ENCODE measurements at places on chromosomes 7 and 10. TPM values are rescaled to one million over a fixed set of nuclear protein-coding genes. Genes with fewer than 3 reads are reported as not detected.

The PDK4 gene
- total RNA-seq = not detected

DNA sequence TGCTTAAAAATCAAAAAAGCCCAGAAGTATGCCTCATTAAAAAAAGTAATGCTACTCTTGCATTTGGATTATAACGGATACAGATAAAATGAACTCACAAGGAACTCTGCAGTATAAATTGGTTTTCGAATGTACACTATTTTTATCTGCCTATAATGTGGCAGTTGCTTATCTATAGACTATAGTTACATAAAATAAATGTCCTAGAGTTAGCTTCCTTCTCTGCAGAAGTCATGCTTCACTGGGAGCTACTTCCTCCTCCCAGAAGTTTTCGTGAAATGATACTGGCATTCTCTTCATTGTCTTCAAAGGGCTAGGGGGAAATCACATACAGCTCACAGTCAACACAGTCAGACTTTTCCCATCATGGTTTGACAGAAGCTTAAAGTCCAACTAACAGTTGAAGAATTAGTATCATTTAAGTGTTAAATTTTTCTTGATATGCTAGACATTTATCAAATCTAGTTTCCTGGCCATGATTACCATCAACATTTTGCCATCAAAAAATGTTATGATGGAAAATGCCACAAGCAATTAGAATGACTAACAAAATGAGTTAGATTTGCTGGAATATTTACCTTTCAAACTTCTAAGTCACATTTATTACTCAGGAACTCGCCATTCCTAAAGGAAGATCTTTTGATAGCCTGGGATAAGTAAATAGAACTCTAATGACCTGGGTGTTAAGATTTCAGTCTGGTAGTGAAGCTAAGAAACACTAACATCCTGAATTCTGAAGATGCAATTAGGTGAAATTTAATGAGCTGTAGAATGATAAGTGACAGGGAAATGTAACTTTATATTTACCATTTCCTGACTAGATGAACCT lies 87.3 kb upstream of the TRIL start:
- H3K4me1 ChIP-seq = no peaks in the 10 kb centered on the region
- H3K4me3 ChIP-seq = no peak overlapping the region
- no peak overlapping the region for H3K27ac ChIP-seq
- DNase-seq = no peak

DNA sequence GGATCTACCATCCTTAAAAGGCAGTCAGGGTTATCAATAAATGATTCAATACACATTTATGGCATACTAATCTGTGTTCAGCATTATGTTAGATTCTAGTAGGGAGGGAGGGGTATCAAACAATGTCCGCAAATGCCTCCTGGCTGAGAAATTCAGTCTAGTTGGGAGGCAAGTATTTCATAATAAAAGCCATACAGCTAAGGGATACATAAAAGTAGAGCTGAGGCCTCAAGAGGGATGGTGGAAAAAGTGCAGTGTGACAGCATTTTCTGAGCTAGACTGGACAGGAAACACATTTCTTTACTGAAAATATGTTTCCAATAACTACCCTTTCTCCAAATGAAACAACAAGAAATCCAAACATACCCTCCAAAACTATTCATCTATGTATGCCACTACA lies 152.8 kb upstream of the LRRN3 start:
- no peak for DNase-seq
- H3K36me3 ChIP-seq = peaks cover 15% of the 10 kb centered on the region
- peaks cover 3% of the 10 kb centered on the region for H3K27me3 ChIP-seq
- no peak overlapping the region for H3K4me3 ChIP-seq

DNA sequence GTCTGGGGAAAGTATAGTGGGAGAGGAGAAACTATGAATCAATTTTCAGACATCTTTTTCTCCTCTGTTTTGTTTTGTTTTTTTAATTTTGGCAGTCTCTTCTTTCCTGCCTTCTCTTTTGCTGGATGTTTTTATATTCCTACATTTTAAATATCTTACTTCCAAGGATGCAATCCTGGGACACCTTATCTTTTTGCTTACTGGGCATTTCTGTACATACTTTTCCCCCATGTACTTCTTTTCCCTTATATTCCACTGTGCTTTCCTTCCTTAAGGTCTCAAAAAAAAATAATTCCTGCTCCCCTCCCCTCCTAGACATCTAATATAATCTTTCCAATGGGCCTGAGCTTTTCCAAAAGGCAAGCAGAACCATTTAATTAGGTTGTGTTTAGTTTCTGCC lies 701.1 kb downstream of the NRG3 start:
- no peaks in the 10 kb centered on the region for H3K36me3 ChIP-seq
- H3K4me3 ChIP-seq = no peak overlapping the region
- H3K27ac ChIP-seq = no peak overlapping the region
- H3K27me3 ChIP-seq = no peaks in the 10 kb centered on the region
- no peaks in the 10 kb centered on the region for H3K4me1 ChIP-seq

DNA sequence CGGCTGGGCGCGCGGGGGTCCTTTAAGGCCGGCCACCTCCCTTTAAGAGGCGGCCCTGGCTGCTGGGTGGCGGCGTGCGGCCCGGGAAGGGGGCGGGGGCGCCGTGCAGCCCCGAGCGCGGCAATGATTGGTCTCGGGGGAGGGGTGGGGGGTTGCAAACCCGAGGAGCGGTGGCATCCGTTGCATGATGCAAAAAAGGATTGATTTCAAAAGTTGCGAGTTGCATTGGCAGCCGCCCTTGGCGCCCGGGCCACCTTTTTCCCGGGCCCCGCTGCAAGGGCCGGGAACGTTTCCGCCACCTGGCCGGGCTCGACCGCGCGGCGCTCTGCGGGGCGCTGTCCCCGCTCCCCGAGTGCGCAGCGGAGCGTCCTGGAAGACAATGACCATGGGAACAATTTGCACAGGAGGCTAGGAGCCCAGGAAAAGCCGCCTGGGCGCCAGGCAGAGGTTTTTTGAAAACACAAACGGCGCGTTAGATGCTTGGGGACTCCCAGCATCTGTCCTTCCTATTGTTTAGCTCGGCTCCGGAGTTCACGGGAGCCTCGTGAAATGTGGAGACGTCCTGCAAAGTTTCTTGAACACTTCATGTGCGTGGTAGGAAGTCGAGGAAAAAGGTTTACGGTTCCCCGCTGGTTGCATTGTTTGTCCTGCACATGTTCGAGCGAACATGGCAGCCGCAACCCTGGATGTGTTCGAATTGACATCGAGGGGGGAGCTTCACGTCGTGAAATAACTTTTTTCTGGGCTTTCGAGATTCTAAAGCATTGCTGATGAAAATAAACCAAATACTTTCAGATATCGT lies at the start of gene SEPHS1:
Gene SEPHS1, minus strand, starts transcription at position 78 of the 802 bp plus-strand sequence. CDS start 3,343 bp downstream, outside the sequence.
- peak within 1 kb of the TSS; percentile 95 for H3K27ac ChIP-seq
- peak; percentile 94 for DNase-seq
- no peaks in the 10 kb centered on the region for H3K27me3 ChIP-seq
- peak within 1 kb of the TSS; percentile 87 for H3K4me3 ChIP-seq
- H3K36me3 ChIP-seq = peaks cover 13% of the 10 kb centered on the region

The SPDYE5 gene
- not detected for total RNA-seq

The GRID1 gene
- total RNA-seq = not detected

The PPP1R17 gene
- total RNA-seq = not detected

DNA sequence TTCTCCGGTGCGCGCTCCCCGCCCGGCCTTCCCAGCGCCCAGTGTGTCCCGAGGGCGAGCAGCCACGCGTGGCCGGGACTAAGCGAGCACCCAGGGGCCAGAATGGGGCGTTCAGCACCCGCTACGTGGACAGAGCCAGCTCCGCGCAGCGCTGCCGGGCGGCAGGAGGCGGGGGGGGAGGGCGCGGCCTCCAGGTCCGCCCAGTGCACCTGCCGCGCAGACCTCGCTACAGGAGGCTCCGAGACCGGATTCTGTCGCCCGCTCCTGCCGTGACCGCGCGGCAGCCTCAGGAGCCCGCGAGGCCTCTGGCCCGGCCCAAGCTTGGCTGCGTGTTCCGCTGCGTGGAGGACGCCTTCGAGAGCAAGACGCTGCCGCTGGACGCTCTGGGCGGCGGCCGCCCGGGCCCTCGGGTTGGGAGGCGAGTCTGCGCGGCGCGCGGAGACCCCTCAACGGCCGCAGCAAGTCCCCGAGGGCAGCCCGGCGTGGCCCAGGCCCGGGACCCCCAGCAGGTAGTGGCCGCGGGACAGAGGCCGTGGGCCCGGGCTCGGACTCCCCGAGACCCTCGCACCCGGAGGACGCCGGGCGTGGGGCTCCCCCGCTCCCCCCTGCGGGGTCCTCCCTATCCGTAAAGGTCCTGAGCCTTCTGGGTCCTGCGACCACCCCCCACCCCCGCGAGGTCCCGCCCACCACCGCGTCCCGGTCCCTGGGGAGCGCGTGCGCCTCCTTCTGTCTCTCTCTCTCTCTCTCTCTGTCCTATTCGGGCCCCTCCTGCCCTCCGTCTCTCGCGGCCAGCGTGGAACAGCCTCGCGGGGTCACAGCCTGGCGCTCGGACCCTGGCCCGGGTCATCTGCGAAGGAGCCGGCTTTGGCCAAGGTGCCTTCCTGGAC lies 904 bp upstream of the DPYSL4 start:
- H3K4me3 ChIP-seq = peak overlapping the region; percentile 80
- H3K27me3 ChIP-seq = peaks cover 37% of the 10 kb centered on the region
- DNase-seq = peak; percentile 93
- no peak overlapping the region for H3K27ac ChIP-seq
- H3K4me1 ChIP-seq = peaks cover 16% of the 10 kb centered on the region

The POU6F2 gene
- 0.17 TPM for total RNA-seq

The SP8 gene
- total RNA-seq = not detected

The AKR1C2 gene
- not detected for total RNA-seq

GRCh38 chr7:24854866-24855265 lies 97.6 kb upstream of the GSDME start:
- no peak for DNase-seq
- peaks cover 64% of the 10 kb centered on the region for H3K36me3 ChIP-seq
- no peaks in the 10 kb centered on the region for H3K27me3 ChIP-seq
- peaks cover 31% of the 10 kb centered on the region for H3K4me1 ChIP-seq
- H3K27ac ChIP-seq = no peak overlapping the region

DNA sequence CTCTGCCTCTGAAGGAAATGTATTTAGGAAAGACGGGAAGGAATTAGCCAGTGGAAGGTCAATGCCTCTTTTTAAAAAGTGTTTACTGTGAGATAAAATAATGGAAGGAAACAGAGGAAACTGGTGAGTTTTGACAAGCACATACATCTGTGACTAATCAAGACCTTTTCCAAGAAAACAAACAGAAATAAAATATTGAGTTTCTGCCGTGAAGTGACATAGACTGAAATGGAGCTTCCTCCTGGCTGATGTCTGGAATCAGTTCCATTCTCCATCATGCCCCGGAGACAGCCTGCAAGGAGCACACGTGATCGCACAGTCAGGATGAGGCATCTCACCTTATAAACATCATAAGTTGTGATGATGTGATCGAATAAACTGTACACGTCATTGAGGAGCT lies 30.7 kb downstream of the TECTB start:
- no peaks in the 10 kb centered on the region for H3K36me3 ChIP-seq
- H3K4me3 ChIP-seq = no peak overlapping the region
- peaks cover 30% of the 10 kb centered on the region for H3K27me3 ChIP-seq

GRCh38 chr7:153398789-153399553 lies 639.4 kb downstream of the ACTR3B start:
- DNase-seq = no peak
- no peak overlapping the region for H3K27ac ChIP-seq
- no peak overlapping the region for H3K4me3 ChIP-seq
- no peaks in the 10 kb centered on the region for H3K36me3 ChIP-seq

DNA sequence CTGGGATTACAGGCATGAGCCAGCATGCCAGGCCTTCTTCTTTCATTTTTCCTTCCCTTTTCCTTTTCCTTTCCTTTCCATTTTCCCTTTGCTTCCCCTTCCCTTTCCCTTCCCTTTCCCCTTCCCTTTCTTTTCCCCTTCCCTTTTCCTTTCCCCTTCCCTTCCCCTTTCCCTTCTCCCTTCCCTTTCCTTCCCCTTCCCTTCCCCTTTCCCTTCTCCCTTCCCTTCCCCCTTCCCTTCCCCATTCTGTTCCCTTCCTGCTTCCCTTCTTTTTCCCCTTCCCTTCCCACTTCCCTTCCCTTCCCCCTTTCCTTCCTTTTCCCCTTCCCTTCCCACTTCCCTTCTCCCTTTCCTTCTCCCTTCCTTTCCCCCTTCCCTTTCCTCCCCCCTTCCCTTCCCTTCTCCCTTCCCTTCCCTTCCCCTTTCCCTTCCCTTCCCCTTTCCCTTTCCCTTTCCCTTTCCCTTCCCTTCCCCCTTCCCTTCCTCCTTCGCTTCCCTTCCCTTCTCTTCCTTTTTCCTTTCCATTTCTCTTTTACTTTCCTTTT lies 712.2 kb upstream of the POM121L12 start:
- H3K27me3 ChIP-seq = no peaks in the 10 kb centered on the region
- no peaks in the 10 kb centered on the region for H3K36me3 ChIP-seq
- H3K27ac ChIP-seq = no peak overlapping the region

- H3K4me1 ChIP-seq = no peaks in the 10 kb centered on the region
- no peak overlapping the region for H3K4me3 ChIP-seq
- no peak for DNase-seq
- no peak overlapping the region for H3K27ac ChIP-seq
- no peaks in the 10 kb centered on the region for H3K27me3 ChIP-seq
Measured at GRCh38 chr7:46201961-46202360, 280.9 kb upstream of the IGFBP3 start.

- peak overlapping the region; percentile 98 for H3K27ac ChIP-seq
- peaks cover 41% of the 10 kb centered on the region for H3K4me1 ChIP-seq
- no peaks in the 10 kb centered on the region for H3K27me3 ChIP-seq
- peak overlapping the region; percentile 97 for H3K4me3 ChIP-seq
- peaks cover 27% of the 10 kb centered on the region for H3K36me3 ChIP-seq
Measured at GRCh38 chr7:92589056-92589455, 1.1 kb downstream of the FAM133B start.

DNA sequence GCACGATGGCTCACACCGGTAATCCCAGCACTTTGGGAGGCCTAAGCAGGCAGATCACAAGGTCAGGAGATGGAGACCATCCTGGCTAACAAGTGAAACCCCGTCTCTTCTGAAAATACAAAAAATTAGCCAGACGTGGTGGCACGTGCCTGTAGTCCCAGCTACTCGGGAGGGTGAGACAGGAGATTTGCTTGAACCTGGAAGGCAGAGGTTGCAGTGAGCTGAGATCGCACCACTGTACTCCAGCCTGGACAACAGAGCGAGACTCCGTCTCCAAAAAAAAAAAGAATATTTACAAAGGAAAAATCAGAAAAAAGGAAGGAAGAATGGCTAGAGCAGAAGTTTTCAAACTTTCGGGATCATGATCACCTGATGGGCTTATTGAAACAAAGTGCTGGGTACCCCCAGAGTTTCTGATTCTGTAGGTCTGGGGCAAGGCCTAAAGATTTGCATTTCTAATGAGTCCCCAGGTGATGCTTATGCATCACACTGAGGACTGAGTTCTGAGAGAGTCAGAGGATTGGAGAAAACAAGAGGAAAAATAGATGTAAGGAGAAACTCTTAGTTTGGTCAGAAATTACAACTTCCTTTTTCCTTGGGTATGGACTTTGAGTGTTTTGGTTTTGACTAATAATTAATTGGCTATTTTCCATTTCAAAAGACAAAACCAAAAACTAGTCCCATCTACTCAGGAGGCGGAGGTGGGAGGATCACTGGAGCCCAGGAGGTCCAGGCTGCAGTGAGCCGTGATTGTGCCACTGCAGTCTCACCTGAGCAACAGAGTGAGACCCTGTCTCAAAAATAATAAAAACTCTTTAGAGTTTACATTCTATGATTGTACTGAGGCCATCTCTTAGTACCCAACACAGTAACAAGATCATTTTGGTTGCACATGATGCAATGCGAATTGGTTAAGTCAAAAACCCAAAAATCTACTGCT lies 14.4 kb downstream of the MARCHF5 start:
- peaks cover 8% of the 10 kb centered on the region for H3K36me3 ChIP-seq
- peaks cover 15% of the 10 kb centered on the region for H3K4me1 ChIP-seq
- no peak for DNase-seq
- no peaks in the 10 kb centered on the region for H3K27me3 ChIP-seq
- no peak overlapping the region for H3K4me3 ChIP-seq

GRCh38 chr10:8498881-8499280 lies 444.4 kb downstream of the GATA3 start:
- no peak overlapping the region for H3K4me3 ChIP-seq
- H3K27ac ChIP-seq = no peak overlapping the region
- DNase-seq = peak; percentile 56
- H3K27me3 ChIP-seq = peaks cover 10% of the 10 kb centered on the region

Data from activated CD4-positive, alpha-beta T cell treated with anti-CD3 and anti-CD28 coated beads, Interleukin-2, amount 10 ng/mL, durations not matched to agents 24 days and 14 days (primary cell).